ENCODE measurements at places on chromosomes 2 and 18.
A peak's percentile ranks its signal among the peaks of the same experiment; 100 is the strongest.

DNA sequence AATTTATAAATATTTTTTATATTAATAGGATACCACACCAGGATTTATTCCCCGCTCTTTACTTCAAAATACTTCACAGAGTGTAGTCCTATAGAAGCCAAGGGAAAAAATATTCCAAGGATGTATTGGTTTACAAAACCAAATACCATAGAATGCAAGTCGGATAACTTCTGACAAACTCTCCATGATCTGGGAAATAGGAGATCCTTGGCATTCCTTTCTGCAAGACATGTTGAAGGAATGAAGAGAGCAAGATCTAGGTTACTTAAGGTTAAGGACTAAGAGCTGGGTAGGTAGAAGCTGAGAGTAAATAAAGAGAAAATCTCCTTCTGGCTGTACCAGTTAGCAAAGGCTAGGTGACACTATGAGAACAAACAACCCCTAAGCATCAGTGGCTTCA is 141.2 kb downstream of the LRATD1 start:
- no peak overlapping the region for H3K4me3 ChIP-seq
- H3K27me3 ChIP-seq: no peaks in the 10 kb centered on the region
- no peak overlapping the region for H3K27ac ChIP-seq
- no peaks in the 10 kb centered on the region for H3K36me3 ChIP-seq
- H3K4me1 ChIP-seq: no peaks in the 10 kb centered on the region

GRCh38 chr2:220966636-220967035 is 605.5 kb downstream of the EPHA4 start:
- no peak overlapping the region for H3K4me3 ChIP-seq
- DNase-seq: no peak
- H3K27me3 ChIP-seq: no peaks in the 10 kb centered on the region
- H3K27ac ChIP-seq: no peak overlapping the region
- no peaks in the 10 kb centered on the region for H3K36me3 ChIP-seq

DNA sequence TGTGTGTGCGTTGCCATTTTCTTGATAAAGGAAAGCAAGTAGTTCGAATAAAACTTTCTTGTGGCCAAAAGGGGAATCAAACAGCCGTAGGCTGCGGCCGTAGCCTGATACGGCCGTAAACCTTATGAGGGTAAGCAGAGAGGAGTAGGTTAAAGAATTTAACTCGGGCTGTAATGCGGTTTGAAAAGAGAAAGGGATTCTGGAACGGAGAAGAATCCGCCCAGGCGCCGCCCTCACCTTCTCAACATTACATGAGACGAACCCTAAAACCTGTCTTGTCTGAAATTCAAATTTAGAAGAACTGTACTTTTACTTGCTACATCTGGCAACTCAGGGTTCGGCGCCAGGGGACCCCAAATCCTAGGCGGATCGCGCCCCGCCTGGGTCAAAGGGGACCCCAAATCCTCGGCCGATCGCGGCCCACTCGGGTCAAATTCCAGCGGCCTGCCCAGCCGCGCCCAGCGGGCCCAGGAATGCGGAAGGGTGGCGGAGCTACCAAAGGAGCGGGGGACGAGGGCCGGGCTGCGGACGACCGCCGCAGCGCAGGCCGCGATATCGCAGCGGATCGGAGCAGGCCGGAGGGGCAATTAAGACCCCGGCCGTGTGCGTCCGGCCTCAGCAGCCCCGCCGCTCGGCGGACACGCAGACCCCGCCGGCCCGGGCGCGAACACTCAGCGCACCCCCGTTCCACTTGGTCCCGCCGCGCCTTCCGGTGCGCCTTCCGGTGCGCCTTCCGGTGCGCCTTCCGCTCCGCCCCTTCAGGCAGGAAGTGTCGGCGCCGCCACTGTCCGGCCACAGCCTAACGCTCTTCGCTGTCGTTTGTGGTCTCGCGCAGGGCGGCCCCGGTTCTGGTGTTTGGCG is at the start of gene MYL12B:
MYL12B (plus strand) TSS at position 761 of the 861 bp plus-strand sequence. CDS start 10,766 bp downstream, outside the sequence.
- H3K4me1 ChIP-seq: peaks cover 75% of the 10 kb centered on the region
- no peaks in the 10 kb centered on the region for H3K27me3 ChIP-seq
- DNase-seq: peak; percentile 96
- H3K4me3 ChIP-seq: peak within 1 kb of the TSS; percentile 82

GRCh38 chr2:96811917-96812316 is 4.2 kb upstream of the CNNM3 start:
- no peaks in the 10 kb centered on the region for H3K36me3 ChIP-seq
- H3K27ac ChIP-seq: no peak overlapping the region
- no peak for DNase-seq
- peaks cover 5% of the 10 kb centered on the region for H3K4me1 ChIP-seq
- H3K4me3 ChIP-seq: no peak overlapping the region
- H3K27me3 ChIP-seq: no peaks in the 10 kb centered on the region

- peak overlapping the region; percentile 85 for H3K27ac ChIP-seq
- DNase-seq: peak; percentile 88
Observed at GRCh38 chr2:241272303-241273209, 42.9 kb downstream of the HDLBP start.

DNA sequence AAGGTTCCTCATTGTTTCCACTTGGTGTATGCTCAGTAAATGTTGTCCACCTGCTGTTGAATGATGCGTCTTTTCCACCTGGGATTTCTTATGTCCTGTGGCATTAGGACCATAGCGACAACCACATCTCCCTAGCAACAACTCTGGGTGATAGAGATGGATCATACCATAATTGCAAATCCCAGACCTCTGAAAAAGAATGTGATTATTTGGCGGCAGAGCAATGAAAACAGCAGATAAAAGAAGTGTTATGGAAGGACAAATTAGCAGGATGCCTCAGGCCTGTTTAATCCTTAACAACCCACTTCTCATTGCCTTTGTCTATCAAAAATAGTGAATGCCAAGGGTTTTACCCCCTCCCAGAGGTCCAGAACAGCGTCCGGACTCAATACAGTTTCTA is 278.9 kb downstream of the TSN start:
- no peaks in the 10 kb centered on the region for H3K36me3 ChIP-seq
- no peaks in the 10 kb centered on the region for H3K27me3 ChIP-seq
- DNase-seq: no peak
- H3K4me1 ChIP-seq: no peaks in the 10 kb centered on the region

DNA sequence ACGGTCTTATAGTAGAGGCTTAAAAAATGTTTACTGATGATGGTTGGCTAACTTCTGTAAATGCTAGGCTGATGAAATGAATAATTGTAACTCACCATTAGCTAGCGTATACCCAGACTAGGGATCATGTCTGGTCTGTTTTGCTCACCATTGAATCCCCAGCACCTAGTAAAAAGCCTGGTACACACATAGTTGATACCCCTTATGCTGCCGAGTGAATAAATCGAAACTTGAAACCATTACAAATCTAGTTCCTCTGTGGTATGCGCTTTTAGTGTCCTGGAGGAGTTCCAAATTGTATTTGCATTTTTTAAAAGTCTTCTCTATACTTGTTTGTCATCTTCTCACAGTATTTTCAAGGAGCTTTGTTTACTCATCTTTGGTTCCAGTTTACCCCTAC is 1.3 kb downstream of the TAF1B start:
- H3K4me1 ChIP-seq: peaks cover 47% of the 10 kb centered on the region
- H3K4me3 ChIP-seq: peak overlapping the region; percentile 93
- no peaks in the 10 kb centered on the region for H3K27me3 ChIP-seq
- no peaks in the 10 kb centered on the region for H3K36me3 ChIP-seq

DNA sequence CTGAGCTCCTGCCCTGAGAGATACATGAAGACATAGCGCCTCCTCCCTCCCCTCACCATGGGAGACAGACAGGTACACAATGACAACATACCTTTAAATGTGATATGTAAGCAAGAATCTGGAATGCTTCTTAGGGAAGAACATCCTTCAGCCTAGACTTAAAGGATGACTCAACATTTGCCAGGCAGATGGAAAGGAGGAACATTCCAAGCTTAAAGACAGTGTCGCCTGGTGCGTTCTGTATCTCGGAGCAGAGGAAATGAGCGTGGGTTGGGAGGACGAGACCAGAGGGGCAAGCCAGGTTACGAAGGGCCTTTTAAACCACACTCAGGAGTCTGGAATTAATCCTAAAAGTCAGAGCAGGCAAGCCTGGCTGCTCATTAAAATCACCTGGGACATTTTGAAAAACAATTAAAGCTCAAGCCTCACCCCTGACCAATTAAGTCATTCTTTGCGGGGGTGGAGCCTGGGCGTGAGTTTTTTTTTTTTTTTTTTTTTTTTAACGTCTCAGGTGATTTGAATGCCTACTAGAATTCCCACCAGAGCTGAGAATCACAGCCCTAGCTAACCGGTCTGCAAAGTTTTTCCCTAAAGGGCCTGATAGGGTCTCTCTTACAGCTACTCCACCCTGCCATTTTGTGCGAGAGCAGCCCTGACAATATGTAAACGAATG is 131.2 kb upstream of the SEC11C start:
- no peak for DNase-seq
- H3K27ac ChIP-seq: no peak overlapping the region
- no peak overlapping the region for H3K4me3 ChIP-seq

GRCh38 chr2:103788951-103789350 is 1027.1 kb downstream of the TMEM182 start:
- H3K4me3 ChIP-seq: no peak overlapping the region
- no peaks in the 10 kb centered on the region for H3K36me3 ChIP-seq
- no peak for DNase-seq
- no peak overlapping the region for H3K27ac ChIP-seq
- no peaks in the 10 kb centered on the region for H3K27me3 ChIP-seq
- no peaks in the 10 kb centered on the region for H3K4me1 ChIP-seq

- H3K4me3 ChIP-seq: no peak overlapping the region
- no peaks in the 10 kb centered on the region for H3K27me3 ChIP-seq
- H3K27ac ChIP-seq: no peak overlapping the region
- H3K4me1 ChIP-seq: peaks cover 39% of the 10 kb centered on the region
Observed at GRCh38 chr2:8573234-8573941, 108.5 kb upstream of the ID2 start.

DNA sequence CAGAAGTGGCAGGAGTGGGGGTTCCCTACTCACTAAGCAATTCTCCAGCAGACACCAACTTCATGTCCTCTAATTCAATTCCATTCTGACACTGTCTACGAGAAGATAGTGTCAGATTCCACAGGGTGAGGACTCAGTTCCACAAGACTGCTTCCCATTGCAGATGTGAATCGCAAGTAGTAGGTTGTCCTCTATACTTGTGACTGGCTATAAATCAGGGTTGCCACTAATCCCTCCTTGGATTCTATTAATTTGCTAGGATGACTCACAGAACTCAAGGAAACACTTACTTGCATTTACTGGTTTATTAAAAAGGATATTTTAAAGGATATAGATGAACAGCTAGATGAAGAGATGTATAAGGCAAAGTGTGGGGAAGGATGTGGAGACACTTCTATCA is 184.1 kb upstream of the ACVR2A start:
- DNase-seq: no peak
- H3K4me3 ChIP-seq: no peak overlapping the region
- H3K36me3 ChIP-seq: no peaks in the 10 kb centered on the region
- no peak overlapping the region for H3K27ac ChIP-seq

DNA sequence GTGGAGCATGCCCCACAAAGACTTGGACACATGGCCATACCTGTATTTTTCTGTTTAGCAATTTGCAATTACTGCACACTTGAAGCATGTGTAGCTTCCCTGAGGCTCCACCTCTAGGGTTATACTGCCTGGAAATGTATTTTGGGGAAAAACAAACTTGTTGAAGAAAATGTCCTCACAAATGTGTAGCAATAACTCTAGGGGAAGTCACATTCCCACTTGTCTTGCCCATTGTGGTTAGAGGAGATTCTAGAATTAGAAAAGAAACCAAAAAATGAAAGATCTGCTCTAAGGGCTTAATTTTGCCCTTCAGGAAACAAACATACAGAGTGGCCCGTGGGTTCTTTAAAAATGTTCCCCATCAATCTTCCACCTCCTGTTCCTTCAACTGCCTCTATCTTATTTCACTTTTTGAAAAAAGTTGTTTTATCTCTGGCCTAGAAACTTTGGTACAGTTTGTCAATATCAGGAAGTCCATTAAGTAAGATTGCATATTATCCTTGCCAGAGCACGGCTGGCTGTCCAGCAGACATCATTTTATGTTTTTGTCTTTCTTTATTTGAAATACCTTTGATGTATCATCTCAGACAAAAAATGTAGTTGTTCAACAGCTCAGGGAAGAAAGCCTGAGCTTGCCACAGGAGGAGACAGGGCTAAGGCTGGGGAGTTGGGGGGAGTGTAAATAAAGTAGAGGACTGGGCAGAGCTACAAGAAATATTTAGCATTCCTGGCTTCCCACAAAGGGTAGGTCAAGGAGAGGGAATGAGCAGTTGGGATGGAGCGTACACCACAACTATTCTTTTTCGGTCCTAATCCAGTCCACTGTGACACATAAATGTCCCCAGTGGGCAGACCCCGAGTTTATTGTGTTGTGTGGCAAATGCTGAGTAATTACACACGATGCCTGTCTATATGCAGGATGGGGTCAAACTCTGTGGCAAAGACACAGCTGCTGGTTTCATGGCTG is 96.8 kb upstream of the CDC42EP3 start:
- H3K27me3 ChIP-seq: no peaks in the 10 kb centered on the region
- no peaks in the 10 kb centered on the region for H3K36me3 ChIP-seq
- no peak for DNase-seq

DNA sequence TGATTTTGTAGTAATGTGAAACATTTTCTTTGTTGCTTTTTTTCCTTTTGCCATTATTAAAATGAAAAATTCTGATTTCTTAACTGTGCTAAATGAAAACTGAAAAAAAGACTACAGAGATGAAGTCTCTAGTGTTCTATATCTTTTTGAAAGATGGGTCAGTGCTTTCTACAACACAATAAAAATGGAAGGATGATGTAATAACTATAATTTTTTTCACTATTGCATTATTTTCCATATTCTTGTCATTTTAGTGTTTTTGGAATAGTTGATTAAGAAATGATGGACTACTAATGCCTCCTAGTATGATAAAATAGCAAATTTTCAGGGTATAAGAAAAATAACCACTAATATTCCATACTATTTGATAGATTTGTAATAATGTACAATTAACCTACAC is 7.2 kb downstream of the PSMD14 start:
- DNase-seq: no peak
- peaks cover 6% of the 10 kb centered on the region for H3K36me3 ChIP-seq
- H3K4me1 ChIP-seq: peaks cover 2% of the 10 kb centered on the region
- H3K27me3 ChIP-seq: no peaks in the 10 kb centered on the region

- H3K36me3 ChIP-seq: no peaks in the 10 kb centered on the region
- H3K4me3 ChIP-seq: no peak overlapping the region
- H3K27ac ChIP-seq: peak overlapping the region; percentile 89
Observed at GRCh38 chr18:77063260-77063659, 69.3 kb downstream of the MBP start.

DNA sequence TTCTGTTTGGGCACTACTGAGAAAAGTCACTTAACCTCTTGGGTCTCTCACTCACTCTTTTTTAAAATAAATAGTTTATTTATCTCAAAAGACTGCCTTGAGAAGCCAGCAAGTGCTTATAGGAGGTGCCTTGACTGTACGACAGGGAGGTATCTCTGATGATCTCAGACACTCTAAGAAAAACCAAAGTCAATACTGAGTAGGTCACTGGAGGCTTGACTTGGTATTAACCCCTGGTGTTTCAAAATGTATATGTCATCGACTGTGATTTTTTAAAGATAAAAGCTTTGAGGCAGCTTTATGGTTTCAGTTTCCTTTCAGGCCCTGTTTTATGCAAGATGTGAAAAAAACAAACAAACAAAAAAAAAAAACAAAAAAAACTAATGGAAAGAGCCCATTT is 33.7 kb downstream of the MREG start:
- no peak overlapping the region for H3K4me3 ChIP-seq
- no peaks in the 10 kb centered on the region for H3K4me1 ChIP-seq
- H3K27me3 ChIP-seq: no peaks in the 10 kb centered on the region
- no peak overlapping the region for H3K27ac ChIP-seq
- DNase-seq: no peak
